ENCODE measurements at places on chromosomes 7 and 10.

GRCh38 chr7:33806298-33807154, 98.8 kb upstream of the BMPER start:
- no peak for DNase-seq

DNA sequence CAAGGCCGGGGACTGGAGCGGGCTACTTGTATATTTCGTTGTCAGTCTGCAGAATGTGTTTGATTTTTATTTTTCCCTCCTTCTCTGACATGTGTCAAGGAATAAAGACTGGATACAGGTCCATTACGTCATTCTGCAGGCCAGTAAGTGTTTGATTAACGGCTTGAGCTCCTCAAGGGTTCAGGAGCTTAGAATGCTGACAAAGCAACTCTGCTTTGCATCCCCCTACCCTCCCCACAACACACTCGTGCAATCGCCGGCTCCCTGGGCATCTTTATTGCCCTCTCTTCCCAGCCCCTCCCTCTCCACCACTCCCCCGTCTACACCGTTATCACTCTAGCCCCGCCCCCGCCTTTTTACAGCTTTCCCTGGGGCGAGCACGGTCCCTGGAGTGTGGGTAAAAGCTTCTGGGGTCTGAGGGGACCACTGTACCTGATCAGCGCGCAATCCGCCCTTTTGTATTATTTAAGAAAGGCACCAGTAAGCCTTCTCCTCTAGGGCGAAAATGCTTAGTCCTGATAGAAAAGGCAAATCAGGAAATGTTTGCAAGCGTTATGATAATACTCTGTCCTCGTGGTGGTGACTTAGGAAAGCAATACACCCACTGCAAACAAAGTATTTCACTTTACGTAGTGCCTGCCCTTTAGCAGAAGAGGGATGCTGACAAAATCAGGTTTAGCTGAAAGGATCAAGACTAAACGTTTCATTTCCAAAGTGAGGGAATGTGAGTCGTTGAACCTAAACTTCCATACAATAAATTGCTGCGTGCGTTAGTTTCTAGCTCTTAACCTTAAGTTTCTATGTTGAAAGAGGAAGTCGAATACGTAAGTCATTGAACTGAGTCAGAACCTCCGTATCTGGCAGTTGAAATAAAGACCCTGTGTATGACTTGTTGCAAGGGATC, 1.4 kb upstream of the CREB5 start:
- DNase-seq: peak; percentile 80

DNA sequence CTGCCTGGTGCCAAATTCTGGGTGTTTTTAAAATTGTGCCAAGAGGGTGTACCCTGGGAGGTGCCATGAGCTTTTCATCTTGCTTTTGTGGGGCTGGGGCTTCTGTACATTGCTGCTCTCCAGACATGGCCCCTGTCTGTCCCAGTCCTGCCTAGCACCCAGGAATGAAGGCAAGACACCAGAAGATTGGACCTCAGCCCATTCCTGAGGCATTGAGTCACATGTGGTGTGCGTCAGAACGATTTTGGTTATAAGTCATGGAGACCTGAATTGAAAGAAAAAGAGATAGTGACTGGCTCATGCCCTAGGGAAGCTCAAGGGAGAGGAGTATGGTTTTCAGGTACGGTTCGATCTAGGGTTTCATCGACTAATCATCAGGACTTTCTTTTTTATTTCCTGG, 493.2 kb downstream of the TYW1 start:
- DNase-seq: peak; percentile 4

GRCh38 chr10:67471022-67471421, 225.0 kb downstream of the CTNNA3 start:
- no peak for DNase-seq

DNA sequence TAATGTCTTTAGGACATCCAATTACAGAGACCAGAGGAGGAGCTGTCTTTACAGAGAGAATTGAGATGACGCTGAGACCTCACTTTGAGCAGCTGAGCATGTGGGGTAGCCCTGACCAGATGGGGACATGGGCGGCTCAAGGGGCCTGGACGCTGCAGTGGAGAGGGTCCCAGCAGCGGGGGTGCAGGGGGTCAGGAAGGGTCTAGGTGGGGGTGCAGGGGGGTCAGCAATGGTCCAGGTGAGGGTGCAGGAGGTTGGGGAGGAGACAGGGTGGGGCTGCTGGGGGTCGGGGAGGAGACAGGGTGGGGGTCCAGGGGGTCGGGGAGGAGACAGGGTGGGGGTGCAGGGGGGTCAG, 43.2 kb upstream of the CFAP46 start:
- DNase-seq: no peak

- peak; percentile 46 for DNase-seq
These were observed 37.9 kb downstream of the CRCP start for GRCh38 chr7:66152371-66153191.

GRCh38 chr10:123991611-123992570, 100.3 kb upstream of the CPXM2 start:
- peak; percentile 38 for DNase-seq

DNA sequence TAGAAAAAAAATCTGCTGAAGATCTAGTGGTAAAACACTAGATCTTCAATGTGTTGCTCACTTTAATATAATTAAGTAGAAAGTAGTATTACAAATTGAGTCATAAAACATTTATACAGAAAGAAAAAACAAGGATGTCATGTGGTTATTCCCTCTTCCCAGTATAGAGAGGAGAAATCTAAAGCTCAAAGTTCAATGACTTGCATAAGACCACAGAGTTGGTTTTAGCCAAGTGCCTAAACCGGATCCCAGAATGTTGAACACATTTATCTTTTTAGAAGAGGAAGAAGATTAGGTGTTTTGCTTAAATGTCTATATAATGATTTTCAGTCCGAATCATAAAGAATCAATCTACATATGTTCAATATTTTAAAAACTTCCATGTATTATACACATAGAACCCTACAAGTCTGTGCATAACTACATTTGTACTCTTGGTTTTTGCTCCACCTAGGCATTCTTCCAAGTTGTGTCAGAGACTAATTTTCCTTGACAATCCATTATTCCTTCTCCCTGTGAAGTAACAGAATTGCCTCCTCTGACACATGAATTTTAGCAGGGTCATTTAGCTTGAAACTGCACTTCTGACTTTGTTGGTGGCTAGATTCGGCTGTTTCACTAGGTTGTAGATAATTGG, 389.2 kb downstream of the MAGI2 start:
- DNase-seq: no peak

DNA sequence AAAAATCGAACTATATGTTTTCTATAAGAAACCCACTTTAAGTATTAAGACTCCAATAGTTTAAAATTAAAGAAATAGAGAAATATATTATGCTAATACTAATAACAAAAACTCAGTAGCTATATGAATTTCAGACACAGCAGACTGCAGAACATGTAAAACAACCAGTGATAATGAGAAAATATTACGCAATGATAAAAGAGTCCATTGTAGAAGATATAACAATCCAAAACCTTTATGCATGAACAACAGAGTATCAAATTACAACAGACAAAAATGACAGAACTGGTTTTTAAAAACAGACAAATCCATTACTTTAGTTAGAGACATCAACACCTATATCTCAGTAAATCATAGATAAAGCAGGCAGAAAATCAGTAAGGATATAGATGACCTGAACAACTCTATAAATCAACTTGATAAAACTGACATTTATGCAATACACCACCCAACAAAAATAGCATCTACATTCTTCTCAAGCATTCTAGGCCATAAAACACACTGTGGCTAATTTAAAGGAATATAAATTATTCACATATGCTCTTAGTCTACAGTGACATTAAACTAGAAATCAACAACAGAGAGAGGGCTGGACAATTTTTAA, 669.5 kb upstream of the GHITM start:
- no peak for DNase-seq

DNA sequence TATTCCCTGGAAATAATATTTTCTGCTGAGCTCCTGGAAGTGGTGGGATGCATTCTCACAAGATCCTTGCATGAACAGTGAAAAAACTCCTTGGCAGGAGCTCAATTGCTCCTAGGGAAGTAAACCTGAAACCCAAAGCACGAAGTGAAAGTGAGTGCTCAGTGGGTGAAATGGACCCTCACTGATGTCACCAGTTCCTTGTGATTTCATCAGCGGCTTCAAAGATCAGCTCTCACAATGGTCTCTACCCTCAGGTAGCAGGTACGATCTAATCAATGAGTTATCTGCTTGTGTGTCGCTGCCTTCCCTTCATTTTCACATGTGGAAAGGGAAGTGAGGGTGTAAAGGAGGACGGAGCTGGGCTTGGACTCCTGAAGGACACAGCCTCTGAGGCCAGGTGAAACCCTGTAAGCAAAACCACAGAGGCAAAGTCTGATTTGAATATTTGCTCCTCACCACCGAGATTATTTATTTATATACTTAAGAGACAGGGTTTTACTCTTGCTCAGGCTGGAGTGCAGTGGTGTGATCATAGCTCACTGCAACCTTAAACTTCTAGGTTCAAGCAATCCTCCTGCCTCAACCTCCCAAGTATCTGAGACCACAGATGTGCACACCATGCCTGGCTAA, 255.4 kb upstream of the LYZL1 start:
- no peak for DNase-seq

Data from GM23248 (cell line).